ENCODE measurements at places on chromosomes 2 and 18.

GRCh38 chr2:219769090-219769910 is 141.9 kb downstream of the SLC4A3 start:
- no peak for DNase-seq

DNA sequence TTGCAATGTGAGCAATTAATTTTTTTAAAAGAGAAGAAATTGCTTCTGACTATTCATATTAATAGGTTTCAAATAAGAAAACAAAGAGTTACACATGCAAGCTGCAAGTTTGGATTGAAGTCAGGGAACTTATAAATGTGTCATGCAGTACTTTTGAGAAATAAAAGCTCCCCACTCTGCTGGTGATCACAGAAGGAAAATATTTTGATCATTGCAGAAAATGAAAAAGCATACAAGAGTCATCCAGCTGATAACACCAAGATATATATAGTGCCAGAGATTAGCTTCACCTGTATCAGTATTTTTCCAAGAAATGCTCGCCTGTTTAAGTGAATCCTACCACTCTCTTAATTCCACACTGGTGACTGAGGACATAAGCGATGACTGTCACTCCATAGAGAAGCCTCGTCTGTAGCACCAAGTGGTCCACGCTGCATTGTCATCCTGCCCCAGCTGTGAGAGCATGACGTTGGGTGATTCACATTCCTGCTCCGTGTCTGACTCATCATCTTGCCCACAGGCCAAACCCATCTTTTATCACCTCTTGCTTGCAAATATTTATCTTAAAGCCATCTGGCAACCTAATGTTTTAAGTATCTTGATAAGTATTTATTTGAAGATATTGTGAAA is 178.0 kb downstream of the ASXL3 start:
- DNase-seq = no peak

DNA sequence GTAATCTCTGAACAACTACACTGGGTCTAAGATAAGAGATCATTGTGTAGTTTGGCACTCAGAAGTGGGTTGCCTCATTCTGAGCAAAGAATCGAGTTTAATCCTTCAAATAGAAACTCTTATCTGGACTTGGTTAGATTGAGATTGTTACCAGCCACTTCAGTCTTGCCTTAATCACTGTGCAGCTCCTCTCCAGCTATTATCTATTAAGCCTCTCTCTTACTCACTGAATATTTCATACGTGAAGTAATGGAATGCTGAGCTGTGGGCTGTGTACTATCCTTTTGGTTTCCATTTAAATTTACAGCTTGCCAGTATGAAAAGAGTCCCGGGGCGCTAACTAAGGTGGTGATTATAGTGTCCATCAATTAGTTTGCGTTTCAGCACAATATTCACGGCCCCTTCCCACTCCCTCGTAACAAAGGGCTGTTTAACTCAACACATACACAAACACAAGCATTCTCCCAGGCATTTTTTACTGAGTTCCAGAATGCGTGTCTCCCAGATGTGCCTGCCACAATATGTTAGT is 65.7 kb upstream of the NCKAP5 start:
- DNase-seq = no peak

DNA sequence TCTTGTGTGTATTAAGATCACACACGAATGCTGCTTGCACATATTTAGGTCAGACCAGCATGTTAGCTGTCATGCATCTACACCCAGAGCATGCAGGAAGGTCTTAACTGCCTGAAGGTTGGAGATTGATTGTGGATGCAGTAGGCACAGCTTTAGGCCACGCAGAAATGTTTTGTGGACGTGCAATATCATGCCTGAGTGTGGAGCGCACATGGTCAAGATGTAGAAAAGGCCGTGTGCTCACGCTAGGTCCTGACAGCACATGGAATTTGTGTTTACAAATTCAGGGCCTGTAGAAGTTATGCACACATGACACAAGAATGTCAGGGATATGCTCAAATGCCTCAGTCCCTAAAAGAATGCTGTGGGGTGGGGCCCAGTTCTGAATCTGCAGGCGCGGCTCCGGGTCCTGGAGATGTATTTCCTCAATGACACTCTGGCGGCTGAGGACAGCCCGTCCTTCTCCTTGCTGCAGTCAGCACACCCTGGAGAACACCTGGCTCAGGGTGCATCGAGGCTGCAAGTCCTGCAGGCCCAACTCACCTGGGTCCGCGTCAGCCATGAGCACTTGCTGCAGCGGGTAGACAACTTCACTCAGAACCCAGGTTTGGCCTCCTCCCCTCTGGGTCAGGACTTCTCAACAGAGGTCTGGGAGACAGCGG is 27.9 kb downstream of the MARCO start:
- DNase-seq = no peak

GRCh38 chr2:219247678-219248642 is 2.7 kb downstream of the STK16 start:
- no peak for DNase-seq

DNA sequence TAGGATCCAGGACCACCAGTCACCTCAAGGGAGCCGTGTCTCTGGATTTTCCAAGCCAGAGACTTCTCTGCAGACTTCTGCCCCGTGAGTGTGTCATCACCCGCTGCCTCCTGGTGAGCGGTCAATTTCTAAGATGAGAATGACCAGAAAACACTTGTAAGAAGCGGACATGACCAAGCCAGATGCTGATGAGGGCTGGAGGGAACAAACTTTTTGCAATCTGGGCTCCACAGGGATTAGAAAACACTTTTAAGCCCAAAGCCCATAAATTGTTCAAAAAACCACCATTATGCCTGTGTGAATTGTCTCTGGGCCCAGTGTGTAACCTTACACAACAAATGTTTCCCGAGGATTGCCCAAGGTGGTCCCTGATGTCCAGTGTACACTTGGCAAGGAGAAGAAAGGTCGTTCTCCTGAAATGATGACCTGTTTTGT is 5.3 kb upstream of the NPPC start:
- no peak for DNase-seq

DNA sequence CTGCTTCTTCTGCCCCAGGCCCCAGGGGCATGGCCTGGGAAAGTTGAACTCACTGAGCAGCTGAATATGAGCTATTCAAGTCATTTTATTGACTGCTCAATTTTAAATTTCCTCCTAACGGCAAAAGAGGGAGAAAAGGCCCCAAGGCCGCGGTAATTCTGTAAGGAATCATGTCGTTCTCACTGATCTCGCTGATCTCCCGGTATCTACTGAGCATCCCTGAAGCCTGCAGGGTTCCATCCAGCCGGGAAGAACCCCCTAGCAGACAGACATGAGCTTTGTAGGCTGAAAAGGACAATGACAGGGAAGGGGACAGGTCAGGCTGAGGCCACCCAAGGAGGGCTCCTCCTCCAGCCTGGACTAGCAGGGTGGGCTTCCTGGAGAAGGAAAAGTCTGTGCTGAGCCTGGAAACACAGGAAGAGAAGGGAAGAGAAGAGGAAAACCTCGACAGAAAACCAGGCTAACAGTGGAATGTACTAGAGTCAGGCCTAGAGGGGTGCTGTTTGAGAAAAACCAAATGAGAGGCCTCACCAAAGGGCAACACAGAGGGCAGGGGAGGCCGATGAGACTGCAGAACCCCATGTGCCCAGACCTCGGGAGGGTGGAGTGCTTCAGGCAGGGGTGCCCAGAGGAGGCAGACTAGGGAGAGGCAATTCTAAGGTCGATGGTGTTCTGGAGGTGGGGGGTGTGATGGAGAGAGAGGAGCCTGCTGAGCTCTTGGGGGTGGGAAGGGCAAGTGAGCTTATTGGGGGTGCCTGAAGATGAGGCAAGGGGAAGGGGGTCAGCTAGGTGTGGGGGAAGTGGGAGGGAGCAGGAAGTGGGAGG is 2.9 kb upstream of the NPPC start:
- DNase-seq = no peak

DNA sequence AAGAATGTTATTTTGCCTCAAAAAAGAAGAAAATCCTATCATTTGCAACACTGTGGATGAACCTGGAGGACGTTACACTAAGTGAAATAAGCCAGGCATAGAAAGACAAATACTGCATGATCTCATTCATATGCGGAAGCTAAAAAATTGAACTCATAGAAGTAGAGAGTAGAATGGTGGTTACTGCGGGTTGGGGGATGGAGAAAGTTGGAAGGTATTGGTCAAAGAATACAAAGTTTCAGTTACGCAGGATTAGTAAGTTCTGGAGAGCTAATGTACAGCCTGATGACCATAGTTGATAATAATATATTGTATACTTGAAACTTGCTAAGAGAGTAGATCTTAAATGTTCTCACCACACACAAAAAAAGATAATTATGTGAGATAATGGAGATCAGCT is 5.0 kb upstream of the GALNT5 start:
- DNase-seq = no peak

GRCh38 chr2:127528487-127528886 is 2.2 kb upstream of the IWS1 start:
- no peak for DNase-seq

DNA sequence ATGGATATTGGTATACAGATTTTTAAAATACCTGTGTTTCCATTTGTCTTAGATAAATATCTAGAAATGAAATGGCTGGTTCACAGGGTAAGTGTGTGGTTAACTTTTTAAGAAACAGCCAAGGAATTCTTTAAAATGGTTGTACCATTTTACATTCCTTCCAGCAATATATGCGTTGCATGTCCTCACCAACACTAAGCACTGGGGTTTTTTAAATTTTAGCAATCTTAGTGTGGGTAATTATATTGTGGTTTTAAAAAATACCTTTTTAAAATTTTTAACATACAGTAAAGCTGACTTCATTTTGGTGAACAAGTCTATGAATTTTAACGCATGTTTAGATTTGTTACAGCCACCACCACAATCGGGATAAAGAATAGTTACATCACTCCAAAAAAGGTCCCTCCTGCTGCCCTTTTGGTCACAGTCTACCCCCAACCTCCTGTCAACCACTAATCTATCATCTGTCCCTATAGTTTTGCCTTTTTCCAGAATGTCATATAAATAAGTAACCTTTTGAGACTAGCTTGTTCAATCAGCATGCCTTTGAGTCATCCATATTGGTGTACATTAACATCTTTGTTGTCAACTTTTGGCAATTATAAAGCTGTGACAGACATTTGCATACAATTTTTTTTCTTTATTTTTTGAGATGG is 128.1 kb upstream of the MSTN start:
- DNase-seq = no peak

- DNase-seq = no peak
Observed at GRCh38 chr2:126852361-126852760, 46.3 kb upstream of the TEX51 start.

GRCh38 chr2:88815697-88816096 is 124.2 kb downstream of the RPIA start:
- DNase-seq = no peak

GRCh38 chr2:173059292-173059691 is 16.4 kb upstream of the MAP3K20 start:
- no peak for DNase-seq

- DNase-seq = no peak
Observed at GRCh38 chr2:9941196-9941995, 10.1 kb upstream of the GRHL1 start.

- DNase-seq = no peak
Observed at GRCh38 chr2:120681181-120681580, 54.5 kb upstream of the GLI2 start.

- no peak for DNase-seq
Observed at GRCh38 chr18:9032519-9032918, 70.0 kb upstream of the NDUFV2 start.

GRCh38 chr2:71782323-71782722 is 329.0 kb downstream of the DYSF start:
- DNase-seq = no peak

- no peak for DNase-seq
Observed at GRCh38 chr2:114642166-114642770, 199.8 kb downstream of the DPP10 start.

GRCh38 chr2:213216461-213216860 is 65.0 kb upstream of the IKZF2 start:
- no peak for DNase-seq

DNA sequence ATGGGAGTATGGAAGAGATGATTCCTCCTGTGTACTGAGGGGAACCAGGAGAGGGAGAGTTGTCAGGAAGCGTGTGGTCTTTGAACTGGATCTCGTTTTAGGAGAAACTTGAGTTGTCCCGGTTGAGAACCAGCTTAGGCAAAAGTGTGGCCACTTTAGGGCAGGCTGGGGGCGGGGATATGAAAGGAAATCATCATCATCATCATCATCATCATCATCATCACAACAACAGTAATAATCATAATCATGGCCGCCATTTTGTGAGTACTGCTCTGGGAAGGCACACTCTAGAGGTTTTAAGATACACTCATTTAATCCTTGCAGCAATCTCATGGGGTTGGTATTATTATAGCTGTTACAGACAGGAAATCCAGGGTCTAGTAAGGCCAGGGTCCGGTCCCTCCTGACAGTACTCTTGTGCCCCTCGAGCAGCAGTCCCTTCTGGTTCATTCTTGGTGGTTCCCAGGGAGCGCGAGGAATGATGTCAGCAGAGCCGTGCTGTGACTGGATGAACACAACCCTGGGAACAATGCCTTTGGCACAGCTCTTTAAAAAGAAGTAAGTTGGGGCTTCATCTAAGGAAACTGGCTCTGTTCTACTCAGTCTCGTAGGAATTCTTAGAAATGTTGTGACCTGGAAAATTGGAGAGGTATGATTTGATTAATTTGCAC is 33.8 kb downstream of the PARD3B start:
- no peak for DNase-seq

- DNase-seq = no peak
Observed at GRCh38 chr2:115168457-115168856, 726.0 kb downstream of the DPP10 start.

- peak; percentile 64 for DNase-seq
Observed at GRCh38 chr18:22559414-22560274, 141.9 kb upstream of the CTAGE1 start.

DNA sequence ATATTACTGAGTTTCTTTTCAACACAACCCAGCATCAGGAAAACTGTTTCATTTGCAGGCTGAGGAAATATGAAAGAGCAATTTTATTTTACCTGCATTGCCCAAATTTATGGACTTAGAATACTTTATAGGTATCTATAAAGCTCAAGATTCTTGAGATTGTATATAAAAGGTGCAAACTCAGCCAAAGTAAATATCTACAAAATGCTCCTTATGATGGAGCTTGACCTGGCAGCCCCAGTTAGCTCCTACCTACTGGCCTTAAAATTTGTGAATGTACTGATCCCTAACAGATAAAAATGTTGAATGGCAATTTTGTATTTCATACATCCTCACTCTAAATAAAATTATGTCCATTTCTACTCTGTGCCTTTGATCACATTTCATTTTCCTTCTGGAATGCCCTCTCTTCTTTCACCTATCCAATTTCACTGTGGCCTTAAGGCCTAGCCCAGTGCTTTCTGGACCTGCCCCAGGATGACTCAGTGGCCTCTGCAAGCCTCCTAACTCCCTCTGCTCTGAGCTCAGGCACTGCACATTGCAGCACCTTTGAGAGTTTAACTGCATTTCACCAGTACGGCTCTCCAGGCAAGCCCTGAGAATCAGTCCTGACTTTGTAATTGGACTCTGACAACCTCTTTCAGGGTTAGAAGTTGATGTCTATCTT is 125.9 kb downstream of the ANTXR1 start:
- DNase-seq = no peak

GRCh38 chr2:231568785-231569435 is 23.8 kb upstream of the TEX44 start:
- DNase-seq = no peak

DNA sequence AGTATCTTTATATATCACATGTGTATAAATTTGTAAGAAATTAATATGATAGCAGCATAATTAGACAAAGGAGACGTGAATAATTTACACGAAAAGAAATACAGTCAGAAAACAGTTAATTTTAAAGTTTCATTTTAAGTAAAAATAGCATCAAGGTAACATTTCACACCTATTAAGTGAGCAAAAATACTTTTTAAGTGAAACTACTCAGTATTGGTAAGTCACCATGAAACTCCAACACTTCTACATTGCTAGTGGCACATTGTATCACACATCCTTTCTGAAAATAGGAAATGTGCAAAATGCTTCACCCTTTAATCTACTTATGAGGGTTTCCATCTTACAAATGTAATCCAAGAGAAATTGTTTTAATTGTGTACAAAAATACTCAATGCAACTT is 287.9 kb upstream of the EPAS1 start:
- no peak for DNase-seq

Data from right renal cortex interstitium (tissue), 3 donors.